ENCODE measurements at places on chromosomes 6 and 20.

DNA sequence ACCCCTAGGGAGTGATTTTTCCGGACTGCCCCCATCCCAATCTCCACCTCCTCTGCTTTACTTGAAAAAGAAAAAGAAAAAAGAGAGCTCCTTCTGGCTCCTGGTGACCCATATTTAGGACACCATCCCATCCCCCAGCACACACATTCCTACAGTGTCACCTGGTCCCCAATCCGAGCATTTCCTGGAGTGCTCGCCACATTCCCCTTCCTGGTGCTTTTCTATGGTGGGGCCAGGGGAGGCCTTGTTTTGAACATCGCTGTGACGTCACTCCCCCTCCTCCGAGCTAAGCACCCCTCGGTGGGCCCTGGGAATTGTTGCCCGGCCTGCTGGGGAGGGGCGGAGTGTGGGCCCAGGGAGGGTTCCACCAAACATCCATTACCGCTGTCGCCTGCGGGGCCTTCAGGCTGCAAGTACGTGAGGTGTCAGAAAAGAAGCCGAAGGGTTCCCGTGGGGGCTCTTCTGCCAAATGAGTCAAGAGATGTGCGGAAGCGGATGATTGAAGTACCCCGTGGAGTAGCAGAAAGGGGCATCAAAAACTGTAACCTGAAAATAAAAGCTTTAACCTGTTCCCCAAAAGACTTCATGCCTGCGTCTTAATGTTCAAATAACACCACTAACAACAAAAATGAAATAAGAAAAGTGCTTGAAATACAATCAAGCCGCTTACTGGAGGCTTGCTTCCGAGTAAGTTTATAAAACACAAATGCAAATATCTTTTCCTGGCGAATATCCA, 2.8 kb upstream of the FOXC1 start:
- DNase-seq: peak; percentile 28

DNA sequence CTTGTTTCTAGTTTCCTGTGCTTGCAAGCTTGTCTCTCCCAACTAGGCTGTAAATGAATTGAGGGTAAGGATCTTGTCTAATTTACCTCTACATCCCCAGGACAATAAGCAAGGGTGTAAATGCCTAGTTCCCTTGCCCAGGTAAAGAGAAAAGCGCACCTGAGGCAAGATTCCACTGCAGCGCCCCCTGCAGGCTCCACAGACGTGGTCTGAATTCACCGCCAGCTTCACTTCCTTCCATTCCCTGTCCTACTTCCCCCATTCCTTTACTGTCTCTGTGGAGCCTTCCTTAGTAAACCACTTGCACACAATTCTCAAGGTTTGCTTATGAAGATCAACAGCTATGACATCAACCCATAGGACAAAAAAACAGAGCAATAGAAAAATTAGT, 42.3 kb downstream of the ANKEF1 start:
- DNase-seq: no peak

DNA sequence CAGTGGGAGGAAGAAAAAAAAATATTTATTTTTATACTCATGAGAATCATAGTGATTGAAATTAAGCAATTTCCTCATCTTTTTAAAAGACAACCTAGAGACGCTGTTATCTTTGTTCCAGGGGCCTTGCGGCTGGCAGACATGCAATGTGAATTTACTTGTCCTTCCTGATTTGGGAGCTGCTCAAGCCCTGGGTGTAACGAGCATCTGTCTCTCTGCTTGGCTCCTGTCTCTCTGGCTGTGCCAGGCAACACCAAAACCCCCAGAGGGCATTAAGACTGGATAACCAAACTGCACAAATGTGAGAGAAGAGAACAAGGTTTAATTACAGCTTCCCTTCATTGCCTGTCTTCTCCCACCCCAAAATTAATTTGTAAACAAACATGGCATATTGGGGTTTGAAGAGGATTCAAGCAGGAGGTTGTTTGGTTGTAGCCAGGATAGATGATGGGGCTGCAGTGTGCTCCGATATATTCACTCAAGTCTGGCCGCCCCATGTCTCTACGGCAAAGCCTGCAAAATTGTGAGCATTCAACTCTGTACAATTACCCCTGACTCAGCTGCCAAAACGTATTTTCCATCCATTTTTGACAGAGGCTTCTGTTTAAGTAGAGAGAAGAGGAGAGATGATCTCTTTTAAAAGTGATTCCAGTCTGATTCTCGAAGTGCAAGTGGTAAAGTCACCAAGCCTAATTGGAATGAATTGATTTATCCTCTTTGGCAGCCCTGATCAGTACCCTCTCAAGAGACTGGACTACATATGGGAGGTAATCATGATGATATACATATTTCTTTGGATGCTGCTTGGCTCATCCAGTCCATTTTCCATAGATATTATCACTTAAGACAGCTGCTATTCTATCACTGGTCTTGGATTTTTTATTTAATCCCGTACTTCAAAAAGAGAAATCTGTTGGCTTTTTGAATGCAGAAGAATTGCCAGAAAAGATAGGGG, 170.2 kb downstream of the SLC24A3 start:
- DNase-seq: no peak

DNA sequence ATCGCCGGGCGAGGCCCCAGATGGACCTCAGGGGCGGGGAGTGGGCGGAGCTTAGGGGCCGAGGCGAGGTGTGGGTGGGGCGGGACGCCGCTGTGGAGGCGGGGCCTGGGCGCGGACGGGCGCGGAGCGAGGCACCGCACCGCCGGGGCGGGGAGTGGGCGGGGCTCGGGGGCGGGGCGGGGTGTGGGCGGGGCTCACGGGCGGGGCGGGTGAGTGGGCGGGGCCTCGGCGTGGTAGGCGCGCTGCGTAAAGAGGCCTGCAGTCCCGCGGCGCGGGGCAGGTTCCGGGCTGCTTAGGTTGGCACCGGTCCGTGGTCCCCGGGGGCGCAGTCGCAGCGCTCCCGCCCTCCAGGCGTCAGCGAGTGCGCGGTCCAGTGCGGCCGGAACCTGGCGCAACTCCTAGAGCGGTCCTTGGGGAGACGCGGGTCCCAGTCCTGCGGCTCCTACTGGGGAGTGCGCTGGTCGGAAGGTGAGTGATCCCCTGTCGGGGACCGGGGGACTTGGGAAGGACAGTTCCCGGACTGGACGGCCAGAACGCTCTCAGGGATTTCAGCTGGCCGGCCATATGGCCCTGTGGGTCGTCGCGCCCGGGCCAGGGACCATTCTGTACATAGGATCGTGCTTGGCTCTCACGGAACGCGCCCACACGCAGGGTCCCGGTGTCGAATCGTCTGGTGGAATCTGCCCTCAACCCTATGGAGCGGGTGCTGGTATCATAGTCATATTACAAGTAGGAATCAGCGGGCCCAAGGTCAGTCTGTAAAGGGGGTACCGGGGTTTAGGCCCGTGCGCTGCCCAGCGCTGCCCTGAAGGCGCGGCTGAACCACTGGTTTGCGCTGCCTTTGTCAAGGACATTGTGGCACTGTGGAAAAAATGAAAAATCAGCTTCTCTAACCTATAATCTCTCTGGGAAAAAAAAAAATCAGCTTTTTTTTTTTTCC, at the start of gene NQO2:
NQO2 (plus strand) TSS at position 277 of the 940 bp plus-strand sequence. CDS start 6,659 bp downstream, outside the sequence.
- peak; percentile 85 for DNase-seq

- DNase-seq: no peak
These were observed 47.8 kb upstream of the ARMC2 start for GRCh38 chr6:108800427-108800864.

- DNase-seq: no peak
These were observed 457.9 kb upstream of the PTCHD4 start for GRCh38 chr6:48568856-48569255.

DNA sequence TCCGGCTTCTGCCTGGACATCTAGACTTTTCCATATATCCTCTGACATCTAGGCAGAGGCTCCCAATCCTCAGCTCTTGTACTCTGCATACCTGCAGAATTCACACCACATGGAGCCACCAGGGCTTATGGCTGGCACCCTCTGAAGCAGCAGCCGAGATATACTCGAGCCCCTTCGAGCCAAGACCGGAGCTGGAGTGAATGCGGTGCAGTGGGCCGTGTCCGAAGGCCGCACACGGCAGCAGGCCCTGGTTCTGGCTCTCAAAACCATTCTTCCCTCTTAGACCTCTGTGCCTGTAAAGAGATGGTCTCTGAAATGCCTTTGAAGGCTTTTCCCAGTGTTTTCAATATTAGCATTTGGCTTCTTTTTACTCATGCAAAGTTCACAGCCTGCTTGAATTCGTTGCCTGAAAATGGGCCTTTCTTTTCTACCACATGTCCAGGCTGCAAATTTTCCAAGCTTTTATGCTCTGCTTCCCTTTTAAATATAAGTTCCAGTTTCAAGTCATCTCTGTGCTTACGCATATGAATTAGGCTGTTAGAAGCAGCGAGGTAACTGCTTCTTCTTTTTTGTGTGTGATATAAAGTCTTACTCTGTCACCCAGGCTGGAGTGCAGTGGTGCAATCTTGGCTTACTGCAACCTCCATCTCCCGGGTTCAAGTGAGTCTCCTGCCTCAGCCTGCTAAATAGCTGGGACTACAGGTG, 3.8 kb upstream of the SIRPB1 start:
- DNase-seq: no peak

- no peak for DNase-seq
These were observed 336.5 kb downstream of the KIF16B start for GRCh38 chr20:16236589-16237241.

DNA sequence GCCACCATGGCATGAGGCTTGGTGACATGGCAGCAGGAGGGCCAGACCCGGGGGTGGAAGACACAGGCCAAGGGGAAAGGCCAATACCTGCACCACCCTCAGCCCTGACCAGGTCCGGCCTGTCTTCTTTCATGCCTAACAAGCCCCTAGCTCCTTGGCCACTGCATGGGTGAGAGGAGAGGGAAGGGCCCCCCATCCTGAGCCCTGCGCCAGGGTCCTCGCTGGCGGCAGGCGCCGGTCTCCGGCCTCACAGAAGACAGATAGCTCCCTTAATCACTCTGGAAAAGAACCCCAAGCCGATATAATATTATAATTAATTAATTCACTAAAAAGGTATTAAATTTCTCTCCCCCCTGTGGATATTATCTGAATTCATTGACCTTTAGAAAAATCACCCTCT, 41.4 kb downstream of the MDFI start:
- no peak for DNase-seq

DNA sequence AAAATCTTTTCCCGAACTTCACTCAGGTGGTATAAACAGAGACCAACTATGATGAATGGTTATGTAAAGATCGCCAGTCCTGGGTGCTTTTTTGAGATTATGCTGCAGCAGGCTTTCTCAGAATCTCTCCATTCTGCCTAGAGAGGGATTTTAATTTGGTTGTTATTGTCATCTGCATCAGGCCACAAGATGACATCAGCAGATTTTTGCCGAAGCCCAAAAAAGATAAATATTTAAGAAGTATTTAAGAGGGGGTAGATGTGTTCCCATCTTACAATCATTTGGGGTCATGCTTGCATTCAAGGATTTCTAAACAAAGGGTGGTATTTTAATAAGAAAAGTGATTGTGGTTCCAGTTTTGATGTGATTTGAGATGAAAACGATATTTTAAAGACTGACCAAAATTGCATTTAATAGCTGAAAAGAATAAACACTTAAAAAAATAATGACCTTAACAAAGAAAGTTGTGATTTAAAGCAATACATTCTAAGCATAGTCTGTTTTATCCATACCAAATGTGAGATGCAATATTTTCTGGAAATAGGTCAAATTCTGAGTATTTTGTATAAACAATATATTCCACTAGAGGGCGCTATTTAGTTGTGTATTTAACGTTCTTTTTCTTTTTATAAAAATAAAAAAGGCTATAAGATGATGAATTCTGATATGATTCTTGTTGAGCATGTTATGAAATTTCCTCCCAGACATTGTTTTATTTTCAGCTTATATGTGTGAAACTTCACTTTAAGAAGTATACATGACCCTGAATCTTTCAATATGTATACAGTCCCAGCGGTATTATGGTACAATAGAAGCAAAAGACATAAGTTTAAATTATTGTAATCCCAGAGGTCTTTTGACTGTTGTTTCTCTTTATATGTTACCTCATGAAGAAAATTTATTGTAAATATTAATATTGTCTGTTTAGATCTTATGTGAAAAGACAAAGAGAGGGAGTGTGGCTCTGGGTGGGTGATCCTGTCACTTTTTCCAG, 51.0 kb upstream of the ZFP64 start:
- peak; percentile 52 for DNase-seq

DNA sequence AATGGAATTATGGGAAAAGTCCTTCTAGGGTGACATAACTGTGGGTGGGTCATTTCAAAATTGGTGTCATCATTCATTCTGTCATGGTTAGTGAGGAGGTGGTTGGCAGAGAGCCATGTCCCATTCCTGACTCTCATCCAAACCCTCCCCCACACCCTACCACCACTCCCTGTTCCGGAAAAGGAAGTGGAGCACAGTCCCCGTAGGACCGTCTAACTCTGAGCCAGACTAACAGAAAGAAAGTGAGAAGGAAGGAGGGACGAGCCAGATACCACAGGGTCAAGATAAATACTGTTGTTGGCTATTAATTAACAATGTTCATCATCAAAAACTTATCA, 4.8 kb downstream of the TRIM10 start:
- DNase-seq: peak; percentile 53

DNA sequence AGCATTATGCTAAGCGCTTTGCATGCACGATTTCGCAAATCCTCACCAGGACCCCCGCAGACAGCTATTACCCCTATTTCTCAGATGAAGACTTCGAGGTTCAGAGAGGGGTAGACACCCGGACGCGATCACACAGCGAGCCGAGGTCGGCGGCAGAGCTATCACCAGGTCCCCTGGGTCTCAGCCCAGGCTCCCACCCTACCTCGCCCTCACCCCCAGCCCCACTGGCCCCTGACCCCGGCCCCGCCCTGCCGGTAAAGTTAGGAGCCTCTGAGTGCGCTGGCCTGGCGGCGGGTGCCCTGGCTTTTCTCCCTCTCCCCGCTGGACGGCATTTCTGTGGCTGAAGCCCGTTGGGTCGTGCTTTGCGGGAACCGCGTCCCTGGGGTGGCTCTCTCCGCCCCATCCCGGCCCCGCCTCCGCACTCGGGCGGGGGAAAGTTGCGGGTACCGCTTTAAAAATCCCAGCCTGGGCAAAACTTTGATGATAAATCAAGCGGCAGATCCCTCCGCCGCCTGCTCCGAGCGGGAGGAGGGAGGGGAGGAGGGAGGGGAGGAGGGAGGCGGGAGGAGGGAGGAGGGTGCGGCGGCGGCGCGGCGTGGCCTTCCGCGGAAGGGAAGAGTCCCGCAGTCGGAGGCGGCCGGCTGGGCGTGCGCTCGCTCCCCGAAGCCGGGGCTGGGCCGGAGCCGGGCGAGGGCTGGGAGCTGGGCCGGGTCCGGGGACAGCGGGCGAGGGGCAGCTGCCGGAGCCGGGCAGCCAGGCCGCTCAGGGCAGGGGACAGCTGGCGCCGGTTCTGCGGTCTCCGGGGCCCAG, at the start of gene VSTM2L:
VSTM2L (plus strand) TSS at position 624 of the 810 bp plus-strand sequence. CDS start 224 bp downstream, outside the sequence.
- peak; percentile 79 for DNase-seq

DNA sequence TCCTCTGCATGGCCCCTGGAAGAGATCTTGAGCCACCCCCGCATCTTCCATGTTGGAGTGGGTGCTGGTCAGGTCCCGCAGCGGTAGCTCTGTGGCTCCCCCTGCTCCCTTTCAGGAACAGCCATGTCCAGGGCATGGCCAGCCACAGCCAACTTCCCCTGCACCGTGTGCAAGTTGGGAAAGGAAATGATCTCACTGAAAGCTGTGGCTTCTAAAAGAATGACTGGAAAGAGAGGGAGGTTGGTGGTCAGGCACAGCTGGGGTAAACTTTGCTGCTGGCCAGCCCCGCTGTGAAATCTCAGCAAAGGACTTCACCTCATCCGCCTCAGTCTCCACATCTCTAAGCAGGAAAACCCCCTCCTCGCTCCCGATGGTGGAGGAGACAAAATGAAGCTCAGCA, 153.6 kb upstream of the CST7 start:
- DNase-seq: peak; percentile 64

Measured in fibroblast of lung (primary cell).